ENCODE measurements at places on chromosomes 5 and 9. TPM values are rescaled to one million over a fixed set of nuclear protein-coding genes. Genes with fewer than 3 reads are reported as not detected.

- no peak for DNase-seq
These were observed 81.7 kb upstream of the SPTLC1 start for GRCh38 chr9:92196909-92197308.

DNA sequence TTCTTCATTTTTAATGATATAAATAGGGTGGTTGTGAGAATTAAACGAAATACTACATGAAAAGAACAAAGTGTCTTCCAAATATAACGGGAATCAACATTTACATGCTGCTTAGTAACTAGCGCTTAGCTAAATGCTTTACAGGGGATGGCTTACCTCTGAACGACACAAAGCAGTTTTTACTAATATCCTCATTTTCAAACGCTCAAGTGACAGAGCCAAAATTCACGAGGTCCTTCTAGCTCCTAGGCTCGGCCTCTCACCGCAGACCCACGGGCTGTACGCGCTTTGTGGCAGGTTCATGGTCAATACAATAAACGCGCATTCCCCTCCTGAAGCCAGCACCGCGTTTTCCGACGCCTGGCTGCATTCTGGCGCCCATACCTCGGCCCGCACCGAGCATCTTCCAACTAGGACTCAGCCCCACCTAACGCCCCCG is 442 bp downstream of the ZNF510 start:
- DNase-seq = no peak

Gene CORO2A
- polyA plus RNA-seq = 1.5 TPM

Gene SNX18
- polyA plus RNA-seq = 9.5 TPM

- DNase-seq = no peak
These were observed 106.3 kb downstream of the MEF2C start for GRCh38 chr5:88776692-88777091.

- no peak for DNase-seq
These were observed 111.3 kb upstream of the ABCA1 start for GRCh38 chr9:105039175-105039799.

DNA sequence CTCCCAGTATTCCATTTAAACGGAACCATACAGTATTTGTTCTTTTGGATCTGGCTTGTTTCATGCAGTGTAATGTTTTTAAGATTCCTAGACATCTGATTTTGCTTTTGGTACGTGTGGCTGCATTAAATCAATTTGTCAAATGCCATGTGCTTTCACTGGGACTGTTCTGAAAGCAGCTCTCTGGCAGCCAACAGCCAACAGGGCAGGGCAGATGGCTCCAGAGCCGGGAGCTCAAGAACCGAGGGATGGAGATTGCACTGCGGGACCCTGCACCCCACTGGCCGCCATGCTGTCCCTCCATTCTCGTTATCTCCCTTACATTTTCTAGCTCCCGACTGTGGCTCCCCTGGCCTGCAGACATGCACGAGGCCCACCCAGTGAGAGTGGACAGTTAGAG is 33.4 kb upstream of the AIF1L start:
- DNase-seq = no peak

GRCh38 chr9:107488375-107489143 is 1.0 kb downstream of the KLF4 start:
- peak; percentile 74 for DNase-seq

DNA sequence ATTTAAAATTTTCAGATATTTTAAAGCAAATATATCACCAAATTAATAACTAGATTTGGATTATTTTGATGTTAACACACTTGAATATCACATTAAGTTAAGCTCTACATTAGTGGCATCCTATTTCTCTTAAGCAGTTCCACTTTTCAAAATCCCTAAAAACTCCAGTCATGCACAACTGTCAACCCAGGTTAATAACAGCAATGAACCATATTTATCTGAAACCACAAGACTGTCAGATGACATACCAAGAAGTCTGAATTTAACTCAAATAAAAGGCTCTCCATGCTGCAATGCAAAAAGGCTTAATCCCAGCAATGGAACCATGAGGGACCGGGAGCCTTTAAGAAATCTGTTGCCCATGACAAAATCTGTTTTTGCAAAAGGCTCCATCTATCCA is 27.5 kb downstream of the FNIP1 start:
- no peak for DNase-seq

Gene SV2C
- polyA plus RNA-seq = not detected
